Mesothelial cell of epicardium (in vitro differentiated cells): ENCODE measurements at places on chromosomes 13 and 19. TPM values are rescaled to one million over a fixed set of nuclear protein-coding genes. Genes with fewer than 3 reads are reported as not detected.

DNA sequence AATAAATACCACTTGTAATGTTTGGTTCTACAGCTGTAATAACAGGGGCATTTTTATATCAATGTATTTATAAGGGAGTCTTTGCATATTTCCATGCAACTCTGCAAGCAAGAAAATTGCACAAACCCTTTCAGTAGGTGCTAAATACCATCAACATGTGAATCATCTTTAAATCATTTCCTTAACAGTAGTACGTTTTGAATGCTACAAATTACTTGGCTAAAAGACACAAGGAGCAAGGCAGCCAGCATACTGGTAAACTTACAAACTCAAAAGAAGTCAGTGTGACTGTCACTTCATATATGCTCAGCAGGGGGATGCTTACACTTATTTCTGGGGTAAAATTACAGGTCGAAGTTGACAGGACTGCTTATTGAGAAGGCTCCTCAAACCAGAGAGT, 402.4 kb downstream of the EFNB2 start:
- no peaks in the 10 kb centered on the region for H3K27me3 ChIP-seq
- DNase-seq, result no peak
- H3K36me3 ChIP-seq, result peaks cover 3% of the 10 kb centered on the region
- H3K4me1 ChIP-seq, result no peaks in the 10 kb centered on the region
- H3K4me3 ChIP-seq, result no peak overlapping the region
- H3K27ac ChIP-seq, result no peak overlapping the region

The C19orf38 gene
- total RNA-seq, result 2.0 to 2.5 TPM (median 2.3 TPM) in 3 replicates

- H3K36me3 ChIP-seq, result no peaks in the 10 kb centered on the region
- H3K27ac ChIP-seq, result peak overlapping the region; percentile 86
- no peaks in the 10 kb centered on the region for H3K27me3 ChIP-seq
- peaks cover 30% of the 10 kb centered on the region for H3K4me1 ChIP-seq
- DNase-seq, result no peak
- H3K4me3 ChIP-seq, result peak overlapping the region; percentile 92
Measured at GRCh38 chr13:100089465-100090032, 656 bp downstream of the PCCA start.

DNA sequence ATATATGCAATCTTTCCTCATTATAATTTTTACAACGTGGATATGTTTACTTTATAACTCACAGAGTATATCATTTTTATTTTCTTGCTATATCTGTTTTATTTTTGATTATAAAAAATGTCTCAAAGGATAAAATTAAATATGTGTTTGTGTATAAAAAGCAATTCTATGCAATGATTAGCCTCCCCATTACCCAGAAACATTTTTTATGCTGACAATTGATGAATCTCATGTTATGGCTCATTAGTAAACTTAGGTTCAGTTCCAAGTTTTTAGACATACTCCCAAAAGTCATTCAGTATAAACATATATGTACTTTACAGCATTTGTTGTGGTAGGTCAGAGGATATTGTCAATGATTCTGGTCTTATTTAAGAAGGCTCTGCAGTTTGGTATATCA, 540.1 kb upstream of the SPRY2 start:
- peaks cover 2% of the 10 kb centered on the region for H3K36me3 ChIP-seq
- peak overlapping the region; percentile 18 for H3K27ac ChIP-seq
- peaks cover 74% of the 10 kb centered on the region for H3K4me1 ChIP-seq
- no peak overlapping the region for H3K4me3 ChIP-seq
- H3K27me3 ChIP-seq, result no peaks in the 10 kb centered on the region

The ZNF256 gene
- total RNA-seq, result 13.2 to 14.5 TPM (median 14.2 TPM) in 3 replicates

The VMAC gene
- 11.0 to 12.3 TPM (median 11.0 TPM) in 3 replicates for total RNA-seq

The CCDC70 gene
- total RNA-seq, result not detected in 3 replicates

- DNase-seq, result no peak
- peaks cover 52% of the 10 kb centered on the region for H3K4me1 ChIP-seq
- H3K27ac ChIP-seq, result peak overlapping the region; percentile 80
- H3K27me3 ChIP-seq, result no peaks in the 10 kb centered on the region
Measured at GRCh38 chr13:79658333-79658975, 177.5 kb downstream of the NDFIP2 start.

The GIPC3 gene
- 0.07 to 0.11 TPM (median 0.09 TPM) in 3 replicates for total RNA-seq

DNA sequence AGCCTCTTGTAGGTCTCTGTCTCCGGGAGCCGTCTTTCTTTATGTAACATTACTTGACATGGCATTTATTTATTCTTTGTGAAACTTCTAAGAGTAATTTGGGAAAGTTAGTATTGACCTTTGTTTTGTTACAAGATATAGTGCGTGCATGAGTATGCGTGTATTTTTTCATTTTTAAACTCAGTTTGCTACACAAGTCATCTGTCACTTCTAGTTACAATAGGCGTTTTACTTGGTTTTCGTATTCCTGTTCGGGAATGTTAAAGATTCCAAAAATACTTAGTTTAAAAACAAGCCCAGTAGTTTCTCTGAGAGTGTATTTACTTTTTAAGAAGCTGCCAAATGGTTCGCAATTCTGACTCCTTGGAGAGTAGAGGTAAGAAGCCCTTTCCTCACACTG, 3.2 kb downstream of the PDS5B start:
- no peaks in the 10 kb centered on the region for H3K27me3 ChIP-seq
- DNase-seq, result no peak
- H3K4me3 ChIP-seq, result peak overlapping the region; percentile 24
- peak overlapping the region; percentile 62 for H3K27ac ChIP-seq
- H3K36me3 ChIP-seq, result no peaks in the 10 kb centered on the region

GRCh38 chr19:7516333-7516732, 430 bp downstream of the ZNF358 start:
- H3K36me3 ChIP-seq, result peaks cover 14% of the 10 kb centered on the region
- no peaks in the 10 kb centered on the region for H3K27me3 ChIP-seq
- H3K27ac ChIP-seq, result peak overlapping the region; percentile 96
- no peak for DNase-seq
- peak overlapping the region; percentile 88 for H3K4me3 ChIP-seq

DNA sequence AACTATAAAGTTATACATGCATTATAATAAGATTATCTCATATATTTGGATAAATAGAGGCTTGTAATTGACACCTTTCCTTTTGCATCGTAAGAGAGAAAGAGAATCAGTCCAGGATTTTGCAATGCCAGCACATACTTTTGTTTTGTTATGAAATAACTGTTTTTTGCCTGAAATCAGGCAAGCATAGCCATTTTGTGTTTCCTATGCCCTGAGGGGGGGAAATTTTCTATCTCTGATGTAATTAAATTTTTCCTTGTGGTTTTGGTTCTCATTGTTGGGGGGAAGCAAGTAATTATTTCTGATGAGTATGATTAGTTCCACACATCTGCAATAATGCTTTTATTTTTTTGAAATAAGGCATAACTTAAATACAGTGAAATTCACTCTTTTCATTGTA, 229.4 kb downstream of the NDFIP2 start:
- no peaks in the 10 kb centered on the region for H3K36me3 ChIP-seq
- no peaks in the 10 kb centered on the region for H3K27me3 ChIP-seq
- no peak overlapping the region for H3K27ac ChIP-seq
- H3K4me1 ChIP-seq, result peaks cover 11% of the 10 kb centered on the region
- H3K4me3 ChIP-seq, result no peak overlapping the region
- DNase-seq, result no peak

- H3K4me1 ChIP-seq, result peaks cover 43% of the 10 kb centered on the region
- no peaks in the 10 kb centered on the region for H3K36me3 ChIP-seq
- no peak for DNase-seq
- no peaks in the 10 kb centered on the region for H3K27me3 ChIP-seq
- H3K4me3 ChIP-seq, result no peak overlapping the region
Measured at GRCh38 chr13:23766283-23766682, 122.9 kb downstream of the MIPEP start.

GRCh38 chr13:73943137-73943964, 190.9 kb downstream of the KLF12 start:
- H3K4me1 ChIP-seq, result peaks cover 25% of the 10 kb centered on the region
- H3K27me3 ChIP-seq, result no peaks in the 10 kb centered on the region
- no peak overlapping the region for H3K4me3 ChIP-seq

DNA sequence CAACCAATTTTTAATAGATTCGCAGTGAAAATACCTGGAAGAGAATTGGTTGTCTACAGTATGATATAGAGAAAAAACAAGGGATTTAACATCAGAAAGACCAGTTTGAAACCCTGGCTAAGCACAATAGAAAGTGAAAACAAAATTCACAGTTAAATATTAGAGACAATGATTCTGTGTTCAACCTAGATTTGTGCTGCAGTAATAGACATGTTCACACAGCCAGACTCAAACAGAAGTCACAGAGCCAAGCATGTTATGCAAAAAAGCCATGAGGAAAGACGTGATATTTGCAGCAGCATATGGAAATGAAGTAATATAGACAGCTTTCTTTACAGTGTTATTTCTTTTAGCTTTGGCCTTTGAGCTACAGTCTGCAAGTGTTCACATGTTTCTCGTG, 48.1 kb downstream of the SCEL start:
- H3K36me3 ChIP-seq, result no peaks in the 10 kb centered on the region
- no peak overlapping the region for H3K27ac ChIP-seq

DNA sequence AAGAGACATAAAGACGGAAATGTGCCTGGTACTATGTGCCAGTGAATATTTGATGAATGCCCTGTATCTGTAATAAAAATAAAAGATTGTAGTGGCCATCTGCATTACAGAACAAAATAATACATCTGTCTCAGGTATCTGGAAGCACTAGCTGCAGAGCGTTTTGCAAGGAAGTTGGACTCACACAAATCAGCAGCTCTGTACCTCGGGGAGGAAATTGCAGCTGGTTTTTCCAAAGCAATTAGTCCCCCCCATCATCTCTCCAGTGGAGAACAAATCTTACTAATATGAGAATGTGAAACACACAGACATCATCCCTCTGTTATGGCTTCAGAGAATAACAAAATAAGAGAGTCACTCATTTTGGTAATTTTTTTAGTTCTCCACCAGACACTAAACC, 245.3 kb downstream of the ITGBL1 start:
- DNase-seq, result no peak
- peaks cover 16% of the 10 kb centered on the region for H3K27me3 ChIP-seq
- no peak overlapping the region for H3K4me3 ChIP-seq
- H3K4me1 ChIP-seq, result no peaks in the 10 kb centered on the region
- no peaks in the 10 kb centered on the region for H3K36me3 ChIP-seq

The ANGPTL4 gene
- total RNA-seq, result 2.0 to 3.7 TPM (median 3.5 TPM) in 3 replicates

GRCh38 chr19:16445238-16446107, 26.3 kb downstream of the EPS15L1 start:
- H3K4me3 ChIP-seq, result no peak overlapping the region
- no peaks in the 10 kb centered on the region for H3K27me3 ChIP-seq
- DNase-seq, result no peak
- H3K36me3 ChIP-seq, result peaks cover 14% of the 10 kb centered on the region
- peak overlapping the region; percentile 59 for H3K27ac ChIP-seq

DNA sequence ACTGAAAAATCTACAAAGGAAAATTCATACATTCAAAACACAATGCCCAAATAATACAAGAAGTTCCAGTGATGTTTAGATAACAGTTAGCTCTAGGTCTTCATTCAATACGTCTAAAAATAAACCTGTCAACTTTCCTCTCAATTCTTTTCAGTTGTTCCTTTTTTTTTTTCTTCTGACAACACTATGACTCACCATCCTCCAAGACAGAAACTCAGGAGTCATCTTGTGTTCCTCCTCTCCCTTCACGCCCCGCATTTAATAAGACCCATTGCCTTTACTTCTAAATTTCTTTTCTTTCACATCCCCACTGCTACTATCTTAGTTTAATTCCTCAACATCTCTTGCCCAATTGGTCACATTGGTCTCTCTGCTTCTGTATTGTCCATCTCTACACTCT, 759.9 kb downstream of the GPC5 start:
- peaks cover 4% of the 10 kb centered on the region for H3K36me3 ChIP-seq
- H3K27me3 ChIP-seq, result no peaks in the 10 kb centered on the region
- DNase-seq, result no peak

- H3K36me3 ChIP-seq, result no peaks in the 10 kb centered on the region
- H3K27ac ChIP-seq, result no peak overlapping the region
- peaks cover 78% of the 10 kb centered on the region for H3K27me3 ChIP-seq
- no peak overlapping the region for H3K4me3 ChIP-seq
- DNase-seq, result no peak
- no peaks in the 10 kb centered on the region for H3K4me1 ChIP-seq
Measured at GRCh38 chr19:1455336-1456120, 5.6 kb downstream of the APC2 start.

The SLC8A2 gene
- total RNA-seq, result 2.2 to 3.7 TPM (median 2.5 TPM) in 3 replicates

The LYPD5 gene
- total RNA-seq, result 0.27 to 0.57 TPM (median 0.33 TPM) in 3 replicates

DNA sequence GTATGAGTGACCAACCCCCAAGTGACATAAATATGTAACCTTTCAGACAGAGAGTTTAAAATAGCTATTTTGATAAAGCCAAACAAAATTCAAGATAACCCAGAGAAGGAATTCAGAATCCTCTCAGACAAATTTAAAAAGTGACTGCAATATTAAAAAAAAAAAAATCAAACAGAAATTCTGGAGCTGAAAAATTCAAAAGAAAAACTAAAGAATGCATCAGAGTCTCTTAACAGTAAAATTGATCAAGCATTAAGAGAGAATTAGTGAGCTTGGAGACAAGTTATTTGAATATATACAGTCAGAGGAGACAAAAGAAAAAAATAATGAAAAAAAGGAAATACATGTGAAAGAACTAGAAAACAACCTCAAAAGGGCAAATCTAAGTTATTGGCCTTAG, 53.1 kb upstream of the ATXN8OS start:
- peaks cover 4% of the 10 kb centered on the region for H3K36me3 ChIP-seq
- H3K27ac ChIP-seq, result no peak overlapping the region
- no peak for DNase-seq
- no peak overlapping the region for H3K4me3 ChIP-seq
- H3K27me3 ChIP-seq, result no peaks in the 10 kb centered on the region

DNA sequence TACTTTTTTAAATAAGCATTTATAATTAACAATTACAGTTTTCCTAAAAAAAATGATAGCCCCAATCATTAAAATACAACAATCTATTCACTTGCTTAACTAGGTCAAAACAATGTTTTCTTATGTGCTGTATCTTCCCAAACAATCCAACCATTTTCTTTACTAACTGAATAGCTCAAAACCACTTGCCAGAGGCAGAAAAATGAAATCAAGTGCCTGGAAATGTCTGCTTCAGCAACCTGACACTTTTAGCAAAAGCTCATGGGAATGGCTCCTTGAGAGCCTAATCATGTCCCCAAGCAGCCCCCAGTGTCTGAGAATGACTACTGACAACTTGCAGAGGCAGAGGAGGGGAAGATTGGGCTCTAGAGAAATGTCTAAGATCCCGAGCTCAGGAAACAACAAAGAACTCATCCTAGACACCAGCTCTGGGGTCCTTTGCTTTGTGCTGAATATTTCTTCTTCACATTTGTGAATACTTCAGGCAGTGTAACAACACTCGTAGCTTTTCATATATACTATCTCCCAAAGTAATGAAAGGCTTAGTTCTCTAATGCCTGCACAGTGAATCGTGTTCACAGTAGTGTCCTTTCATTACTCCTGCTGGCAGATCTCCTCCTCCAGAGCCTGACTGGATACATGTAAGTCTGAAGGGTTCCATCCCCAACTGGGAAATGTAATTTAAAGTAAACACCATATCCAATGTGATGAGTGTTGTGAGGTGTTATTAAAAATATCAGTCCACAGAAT, 280.0 kb downstream of the LHFPL6 start:
- no peak overlapping the region for H3K4me3 ChIP-seq
- no peaks in the 10 kb centered on the region for H3K36me3 ChIP-seq
- H3K27ac ChIP-seq, result no peak overlapping the region

- no peak overlapping the region for H3K4me3 ChIP-seq
- H3K27ac ChIP-seq, result no peak overlapping the region
- DNase-seq, result no peak
- peaks cover 2% of the 10 kb centered on the region for H3K4me1 ChIP-seq
- H3K36me3 ChIP-seq, result no peaks in the 10 kb centered on the region
Measured at GRCh38 chr19:15091918-15092753, 10.1 kb downstream of the OR1I1 start.
